Activated CD4-positive, alpha-beta T cell treated with anti-CD3 and anti-CD28 coated beads for 36 hours (primary cell): ENCODE measurements at places on chromosomes 7 and 10. TPM values are rescaled to one million over a fixed set of nuclear protein-coding genes. Genes with fewer than 3 reads are reported as not detected.
A peak's percentile ranks its signal among the peaks of the same experiment; 100 is the strongest.

CPED1 gene
- total RNA-seq = not detected

CRHR2 gene
- total RNA-seq = not detected

WDFY4 gene
- 0.09 TPM for total RNA-seq

TEX36 gene
- not detected for total RNA-seq

INPP5A gene
- 9.3 TPM for total RNA-seq

HTR7 gene
- not detected for total RNA-seq

CAMK1D gene
- total RNA-seq = 16.0 TPM

MKI67 gene
- 244 TPM for total RNA-seq

LRRC18 gene
- not detected for total RNA-seq

OLAH gene
- 0.90 TPM for total RNA-seq

GCK gene
- total RNA-seq = 1.3 TPM

- peak; percentile 42 for DNase-seq
- H3K27me3 ChIP-seq = peaks cover 17% of the 10 kb centered on the region
- peak overlapping the region; percentile 41 for H3K4me3 ChIP-seq
- H3K36me3 ChIP-seq = no peaks in the 10 kb centered on the region
- H3K4me1 ChIP-seq = peaks cover 45% of the 10 kb centered on the region
Observed at GRCh38 chr7:39609113-39609934, 14.0 kb upstream of the RALA start.

DNA sequence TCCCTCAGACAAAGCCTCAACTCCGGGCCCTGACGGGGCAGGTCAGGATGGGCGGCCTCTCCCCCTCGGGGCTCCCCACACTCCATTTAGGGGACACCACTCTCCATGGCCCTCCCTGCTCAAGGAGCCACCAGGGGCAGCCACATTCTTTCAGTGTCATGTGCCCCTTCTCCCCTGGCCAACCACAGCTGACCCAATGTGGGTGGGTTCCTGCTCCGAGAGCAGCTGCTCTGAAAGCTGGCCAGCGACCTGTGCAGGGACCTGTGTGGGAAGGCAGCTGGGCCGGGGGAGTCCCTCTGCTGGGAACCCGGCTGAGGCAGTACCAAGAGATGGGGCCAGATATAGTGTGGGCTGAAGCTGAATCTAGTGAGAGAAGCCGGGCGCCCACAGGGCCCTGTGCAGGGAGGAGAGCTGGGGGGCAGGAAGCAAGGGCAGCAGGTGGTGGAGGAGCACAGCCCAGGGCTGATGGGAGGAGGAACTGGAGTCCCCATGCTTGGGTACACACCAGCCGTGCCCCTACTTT lies 40.6 kb upstream of the NPFFR1 start:
- H3K36me3 ChIP-seq = no peaks in the 10 kb centered on the region
- H3K4me3 ChIP-seq = no peak overlapping the region
- H3K27me3 ChIP-seq = no peaks in the 10 kb centered on the region
- peak; percentile 33 for DNase-seq

DNA sequence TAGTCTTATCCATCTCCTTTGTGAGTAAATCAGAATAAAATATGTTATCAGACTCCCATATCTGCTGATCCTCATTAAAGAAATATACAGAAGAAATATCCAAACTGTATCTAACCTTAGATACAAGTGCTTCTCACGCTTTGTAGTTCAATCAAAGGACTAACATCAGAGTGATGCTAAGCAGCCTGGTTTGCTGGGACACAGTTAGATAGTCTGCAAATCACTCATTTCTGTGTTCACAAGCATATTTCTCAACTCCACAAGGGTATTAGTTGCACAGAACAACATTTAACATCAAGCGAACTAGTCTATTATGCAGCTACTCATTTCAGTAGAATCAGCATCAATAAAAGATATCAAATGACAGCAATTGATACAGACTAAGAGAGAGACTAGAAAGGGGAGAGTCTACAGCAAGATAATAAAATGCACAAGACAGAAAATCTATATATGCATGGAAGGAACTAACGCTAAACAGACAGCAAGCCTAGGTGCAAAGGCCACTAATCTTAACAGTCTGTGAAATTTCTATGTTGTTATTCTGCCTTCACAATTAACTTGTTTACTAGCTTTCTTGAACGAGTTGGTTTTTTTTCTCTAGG lies 30.0 kb downstream of the DNAJC12 start:
- peaks cover 3% of the 10 kb centered on the region for H3K36me3 ChIP-seq
- H3K27me3 ChIP-seq = no peaks in the 10 kb centered on the region
- no peak for DNase-seq
- H3K27ac ChIP-seq = no peak overlapping the region
- H3K4me1 ChIP-seq = peaks cover 8% of the 10 kb centered on the region

DNA sequence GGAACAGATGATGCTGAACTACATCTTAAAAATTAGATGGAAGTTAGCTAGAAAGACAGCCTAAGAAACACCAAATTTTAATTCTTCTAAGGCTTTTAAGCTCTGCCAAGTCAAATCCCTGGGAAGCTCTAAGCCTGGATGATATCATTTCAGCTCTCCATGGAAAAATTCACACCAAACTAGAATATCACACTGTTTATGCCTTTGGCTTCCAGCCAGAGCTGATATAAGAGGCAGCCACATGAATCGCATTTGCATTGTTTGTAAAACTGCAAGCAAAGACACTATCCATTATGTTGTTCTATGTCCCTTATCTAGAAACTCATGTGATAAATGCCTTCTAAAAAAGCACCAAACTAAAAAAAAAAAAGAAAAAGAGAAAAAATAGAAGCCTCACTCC lies 430.4 kb downstream of the GRID1 start:
- H3K4me1 ChIP-seq = no peaks in the 10 kb centered on the region
- DNase-seq = no peak
- H3K4me3 ChIP-seq = no peak overlapping the region
- H3K27ac ChIP-seq = no peak overlapping the region
- no peaks in the 10 kb centered on the region for H3K36me3 ChIP-seq

- no peak overlapping the region for H3K27ac ChIP-seq
- H3K27me3 ChIP-seq = peaks cover 4% of the 10 kb centered on the region
- no peak overlapping the region for H3K4me3 ChIP-seq
- H3K4me1 ChIP-seq = no peaks in the 10 kb centered on the region
- no peaks in the 10 kb centered on the region for H3K36me3 ChIP-seq
- no peak for DNase-seq
Observed at GRCh38 chr10:89373916-89374711, 3.7 kb upstream of the IFIT1B start.

GRCh38 chr7:32126843-32127242 lies 56.6 kb upstream of the PDE1C start:
- no peak overlapping the region for H3K4me3 ChIP-seq
- no peak for DNase-seq
- H3K27me3 ChIP-seq = no peaks in the 10 kb centered on the region
- H3K27ac ChIP-seq = no peak overlapping the region
- no peaks in the 10 kb centered on the region for H3K4me1 ChIP-seq

- no peak overlapping the region for H3K27ac ChIP-seq
- H3K4me1 ChIP-seq = peaks cover 6% of the 10 kb centered on the region
- H3K4me3 ChIP-seq = no peak overlapping the region
- H3K27me3 ChIP-seq = peaks cover 10% of the 10 kb centered on the region
- H3K36me3 ChIP-seq = no peaks in the 10 kb centered on the region
Observed at GRCh38 chr7:8386926-8387550, 46.4 kb upstream of the NXPH1 start.

DNA sequence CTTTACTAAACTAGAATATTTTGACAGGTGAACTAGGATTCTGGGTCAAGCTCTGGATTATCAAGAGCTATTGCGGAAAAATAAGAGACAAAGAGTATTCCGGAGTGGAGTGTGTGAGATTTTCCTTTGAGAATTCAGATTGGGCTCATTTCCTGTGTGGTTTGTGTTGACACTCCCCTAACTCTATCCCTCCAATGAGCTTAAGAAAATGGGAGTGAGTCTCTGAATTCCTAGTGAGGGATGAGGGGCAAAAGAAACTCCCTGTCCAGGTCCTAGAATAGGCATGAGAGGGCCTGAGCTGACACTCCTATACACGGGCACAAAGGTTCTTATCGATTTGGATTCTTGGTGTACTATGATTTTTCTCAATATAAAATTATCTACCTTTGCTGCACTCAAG lies 10.2 kb downstream of the KLF14 start:
- no peak overlapping the region for H3K27ac ChIP-seq
- H3K36me3 ChIP-seq = no peaks in the 10 kb centered on the region
- H3K27me3 ChIP-seq = peaks cover 23% of the 10 kb centered on the region
- H3K4me3 ChIP-seq = no peak overlapping the region

GRCh38 chr10:124892031-124892430 lies 49.9 kb upstream of the ZRANB1 start:
- H3K27ac ChIP-seq = no peak overlapping the region
- H3K4me1 ChIP-seq = no peaks in the 10 kb centered on the region
- DNase-seq = no peak
- no peak overlapping the region for H3K4me3 ChIP-seq
- no peaks in the 10 kb centered on the region for H3K36me3 ChIP-seq

- no peaks in the 10 kb centered on the region for H3K36me3 ChIP-seq
- peaks cover 11% of the 10 kb centered on the region for H3K27me3 ChIP-seq
- no peak for DNase-seq
- H3K4me3 ChIP-seq = no peak overlapping the region
- peaks cover 9% of the 10 kb centered on the region for H3K4me1 ChIP-seq
- no peak overlapping the region for H3K27ac ChIP-seq
Observed at GRCh38 chr7:20241911-20242261, 24.7 kb upstream of the MACC1 start.

DNA sequence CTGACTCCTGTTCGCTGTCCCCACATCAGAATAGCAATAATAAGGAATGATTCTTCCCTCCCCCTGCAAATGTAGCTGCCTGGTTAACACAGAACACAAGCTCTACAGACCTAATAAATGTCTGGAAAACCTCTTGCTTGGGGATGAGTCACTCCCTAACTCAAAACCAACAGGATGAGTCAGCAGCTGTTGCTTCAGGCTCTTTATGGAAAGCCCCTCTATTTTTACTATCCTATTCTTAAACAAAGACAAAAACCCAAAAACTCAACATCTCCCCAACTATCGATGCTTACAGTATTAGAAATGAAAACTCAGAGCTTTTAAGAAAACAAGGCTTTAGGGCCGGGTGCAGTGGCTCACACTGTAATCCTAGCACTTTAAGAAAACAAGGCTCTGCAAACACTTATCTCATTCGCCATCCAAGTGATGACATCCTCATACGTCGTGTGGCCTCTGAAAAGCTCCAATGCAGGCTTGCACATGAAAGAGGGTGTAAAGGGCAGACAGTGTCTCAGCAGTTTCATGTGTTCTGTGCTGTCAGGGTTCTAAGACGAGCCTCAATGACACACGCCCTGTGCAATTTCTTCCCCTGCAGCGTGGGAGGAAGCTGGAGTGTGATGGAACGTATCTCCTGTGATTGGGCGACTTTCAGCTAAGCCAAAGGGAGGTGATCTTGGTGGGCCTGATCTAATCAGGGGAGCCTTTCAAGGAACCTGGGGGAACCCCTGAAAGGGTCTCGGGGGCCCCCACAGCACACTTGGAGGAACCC lies 70.1 kb downstream of the AMZ1 start:
- H3K36me3 ChIP-seq = peaks cover 16% of the 10 kb centered on the region
- peak; percentile 91 for DNase-seq
- H3K27ac ChIP-seq = peak overlapping the region; percentile 93
- peak overlapping the region; percentile 50 for H3K4me3 ChIP-seq

DNA sequence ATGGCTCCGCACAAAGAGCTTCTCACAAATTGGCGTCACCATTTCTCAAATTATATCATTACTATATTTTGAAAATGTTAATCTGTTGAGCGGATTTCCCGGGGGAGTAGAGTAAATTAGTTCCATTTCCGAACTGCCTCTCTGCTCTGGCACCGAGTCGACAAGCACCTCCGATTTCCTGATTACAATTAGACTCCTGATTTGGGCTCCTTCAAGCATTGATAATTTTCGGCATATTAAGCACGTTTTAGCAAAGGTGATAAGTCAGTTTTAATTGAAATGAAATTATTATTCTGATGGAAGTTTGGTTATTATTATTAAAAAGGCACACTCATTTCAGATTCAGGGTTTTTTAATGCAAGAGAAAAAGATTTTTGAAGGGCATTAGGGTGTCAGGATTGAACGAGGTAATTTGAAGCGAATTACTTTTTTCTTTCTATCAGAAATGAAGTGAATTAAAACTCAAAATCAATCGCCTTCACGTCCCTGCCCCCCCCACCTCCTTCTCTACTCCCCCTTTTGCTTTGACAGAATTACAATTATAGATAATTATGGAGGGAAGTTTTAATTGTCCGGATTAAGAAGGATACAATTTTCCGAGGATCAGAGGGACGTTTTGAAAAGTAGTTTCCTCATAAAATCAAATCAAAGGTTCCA lies 4.0 kb upstream of the UNCX start:
- no peak overlapping the region for H3K4me3 ChIP-seq
- no peak for DNase-seq
- no peaks in the 10 kb centered on the region for H3K36me3 ChIP-seq

DNA sequence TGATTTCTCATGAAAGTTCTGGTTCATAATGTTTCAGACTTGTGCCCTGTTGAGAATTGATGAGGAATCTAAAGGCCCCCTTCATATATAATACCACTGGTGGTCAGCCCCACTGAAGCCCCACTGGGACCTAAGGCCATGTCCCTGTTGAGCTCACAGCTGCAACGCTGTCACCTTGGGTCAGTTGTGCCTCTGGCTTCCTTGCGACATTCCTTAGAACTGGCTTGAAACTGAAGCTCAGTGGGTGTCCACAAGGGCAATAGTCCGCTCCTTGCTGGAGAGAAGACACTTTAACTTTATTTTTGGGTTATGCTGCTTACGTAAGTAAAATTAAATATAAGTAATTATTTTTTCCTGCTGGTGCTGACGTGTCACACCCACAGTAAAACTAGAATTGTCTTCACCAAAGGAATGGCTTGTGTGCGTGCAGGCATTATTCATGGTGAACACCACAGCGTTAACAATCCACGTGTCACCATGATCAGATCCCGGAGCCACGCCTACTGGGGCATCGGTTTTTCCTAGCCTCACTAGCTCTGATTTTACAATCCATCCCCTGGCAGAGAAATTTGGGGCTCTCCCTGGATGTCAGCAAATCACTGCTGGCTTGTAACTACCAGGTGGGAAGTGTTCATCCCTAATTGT lies 66.5 kb downstream of the BICC1 start:
- no peak overlapping the region for H3K4me3 ChIP-seq
- no peak for DNase-seq
- no peaks in the 10 kb centered on the region for H3K27me3 ChIP-seq

DNA sequence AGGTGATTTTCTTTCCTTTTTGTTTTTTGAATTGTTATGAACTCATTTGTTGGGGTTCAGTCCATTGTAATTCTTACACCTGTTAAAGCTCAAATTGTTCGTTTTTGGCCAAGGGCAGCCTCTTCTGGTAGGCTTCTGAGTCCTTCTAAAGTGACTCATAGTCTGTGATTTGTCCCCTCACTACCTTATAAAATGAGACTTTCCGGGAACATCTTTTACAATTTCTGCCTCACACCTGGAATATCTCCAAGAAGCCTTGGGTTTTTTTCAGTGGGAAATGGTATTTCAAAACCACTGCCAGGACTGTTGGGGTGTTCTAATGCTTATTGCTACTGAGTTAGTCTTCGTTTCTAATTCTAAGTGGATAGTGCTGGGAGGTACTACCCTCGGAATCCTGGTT lies 56.7 kb downstream of the BMPR1A start:
- H3K27me3 ChIP-seq = no peaks in the 10 kb centered on the region
- no peaks in the 10 kb centered on the region for H3K4me1 ChIP-seq
- no peak overlapping the region for H3K27ac ChIP-seq
- no peak overlapping the region for H3K4me3 ChIP-seq
- H3K36me3 ChIP-seq = peaks cover 2% of the 10 kb centered on the region
